Daoy (cell line): ENCODE measurements at places on chromosomes 11 and 22. TPM values are rescaled to one million over a fixed set of nuclear protein-coding genes. Genes with fewer than 3 reads are reported as not detected.

DNA sequence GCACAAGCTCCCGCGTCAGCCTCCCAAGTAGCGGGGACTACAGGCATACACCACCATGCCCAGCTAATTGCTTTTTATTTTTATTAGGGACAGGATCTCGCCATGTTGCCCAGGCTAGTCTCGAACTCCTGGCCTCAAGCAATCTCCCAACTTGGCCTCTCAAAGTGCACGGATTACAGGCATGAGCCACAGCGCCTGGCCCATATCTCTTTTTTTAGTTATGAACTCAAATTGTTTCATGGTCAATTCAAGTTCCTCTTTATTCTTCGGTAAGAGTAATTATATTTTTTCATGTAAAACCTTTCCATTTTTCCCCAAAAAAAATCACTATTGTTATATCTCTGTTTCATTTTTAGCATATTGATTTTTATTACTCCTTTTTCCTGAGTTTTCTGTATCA, 25.5 kb downstream of the FCHSD2 start:
- DNase-seq, result no peak

DNA sequence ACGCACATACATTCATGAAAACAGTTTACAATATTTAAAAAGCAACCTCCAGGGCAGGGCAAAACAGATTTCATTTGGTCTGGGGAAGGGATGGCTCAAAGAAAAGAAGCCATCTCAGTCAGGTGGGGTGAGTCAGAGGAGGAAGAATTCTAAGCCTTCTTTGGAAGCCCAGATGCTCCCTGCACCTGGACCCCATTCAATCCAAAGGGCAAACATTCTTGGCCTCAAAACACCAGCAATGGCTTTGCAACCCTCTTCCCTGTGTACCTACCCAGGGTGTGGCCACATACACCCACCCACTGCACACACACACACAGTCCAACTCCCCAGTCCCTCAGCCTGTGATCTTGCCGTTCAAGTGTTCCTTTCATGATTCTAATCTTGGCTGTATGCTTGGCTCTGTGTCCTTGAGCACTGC, 2.0 kb downstream of the KCNE3 start:
- no peak for DNase-seq

DNA sequence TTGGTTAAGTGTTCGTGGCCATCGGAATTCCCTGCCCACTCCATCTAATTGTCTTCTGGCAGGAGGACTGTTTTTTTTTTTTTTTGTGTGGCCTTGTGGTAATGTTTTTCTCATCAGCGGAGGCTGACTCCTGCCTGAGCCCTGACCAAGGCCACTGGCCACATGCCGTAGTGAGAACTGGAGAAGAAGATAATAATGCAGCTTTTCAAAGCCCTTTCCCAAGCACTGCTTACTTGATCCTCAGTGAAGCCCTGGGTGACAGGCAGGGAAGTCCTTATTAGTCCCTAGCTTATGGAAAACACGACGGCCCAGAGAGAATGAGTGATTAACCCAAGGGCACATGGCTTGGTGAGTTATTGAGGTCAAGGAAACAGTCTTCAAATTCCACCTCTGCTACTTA, 71.2 kb downstream of the ADM start:
- peak; percentile 15 for DNase-seq

RASSF10 gene
- 0.27 and 3.4 TPM in 2 replicates for total RNA-seq

HBD gene
- not detected in 2 replicates for total RNA-seq

MUC2 gene
- not detected in 2 replicates for total RNA-seq

- DNase-seq, result peak; percentile 100
These were observed at the start of gene RBM14 for GRCh38 chr11:66616379-66617154. TSS of gene RBM14 (plus strand) at chr11:66616630. CDS start at chr11:66616721, 91 bp downstream.

CRYBB2 gene
- not detected in 2 replicates for total RNA-seq
